Activated CD4-positive, alpha-beta T cell treated with anti-CD3 and anti-CD28 coated beads for 36 hours (primary cell): ENCODE measurements at places on chromosomes 6 and 20. TPM values are rescaled to one million over a fixed set of nuclear protein-coding genes. Genes with fewer than 3 reads are reported as not detected.
A peak's percentile ranks its signal among the peaks of the same experiment; 100 is the strongest.

Gene OPN5
- not detected for total RNA-seq

Gene SPATA25
- total RNA-seq: 1.0 TPM

Gene PCSK2
- not detected for total RNA-seq

Gene RBCK1
- 149 TPM for total RNA-seq

Gene CFAP61
- 0.39 TPM for total RNA-seq

Gene RAD21L1
- 0.32 TPM for total RNA-seq

Gene SEL1L2
- not detected for total RNA-seq

Gene KCNS1
- 0.66 TPM for total RNA-seq

Gene TCP11
- total RNA-seq: not detected

DNA sequence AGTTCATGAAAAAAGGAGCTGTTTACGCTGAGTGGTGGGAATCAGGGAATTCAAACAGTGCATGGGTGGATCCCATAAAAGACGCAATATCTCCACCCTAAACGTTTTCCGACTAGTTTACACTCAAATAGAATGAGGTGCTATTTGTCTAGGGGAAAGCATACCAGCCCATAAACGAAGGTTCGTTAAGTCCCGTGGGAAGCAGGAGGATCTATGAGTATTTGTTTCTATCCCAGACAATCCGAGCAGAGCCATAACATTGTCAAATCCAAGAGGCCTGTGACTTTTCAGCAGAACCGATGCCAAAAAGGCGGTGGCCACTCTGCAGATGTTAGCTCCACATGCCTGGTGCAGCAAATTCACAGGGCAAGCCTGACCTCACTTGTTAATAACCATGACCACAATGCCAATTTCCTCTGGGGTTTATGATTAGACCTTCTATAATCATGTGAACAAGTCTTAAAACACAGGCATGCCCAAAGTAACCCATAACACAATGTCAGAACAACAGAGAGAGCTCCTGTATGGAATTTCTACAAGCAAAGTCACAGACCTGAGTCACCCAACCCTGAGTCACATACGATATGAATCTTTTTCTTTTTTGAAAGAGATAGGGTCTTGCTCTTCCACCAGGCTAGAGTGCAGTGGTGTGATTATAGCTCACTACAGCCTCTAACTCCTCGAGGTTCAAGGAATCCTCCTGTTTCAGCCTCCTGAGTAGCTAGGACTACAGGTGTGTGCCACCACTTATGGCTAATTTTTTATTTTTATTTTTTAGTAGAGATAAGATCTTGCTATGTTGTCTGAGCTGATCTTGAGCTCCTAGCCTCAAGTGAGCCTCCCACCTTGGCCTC is 123.3 kb downstream of the KIF13A start:
- H3K36me3 ChIP-seq: no peaks in the 10 kb centered on the region
- peaks cover 17% of the 10 kb centered on the region for H3K27me3 ChIP-seq
- no peaks in the 10 kb centered on the region for H3K4me1 ChIP-seq
- DNase-seq: no peak

- no peaks in the 10 kb centered on the region for H3K4me1 ChIP-seq
- no peak overlapping the region for H3K27ac ChIP-seq
- no peak overlapping the region for H3K4me3 ChIP-seq
- no peak for DNase-seq
Observed at GRCh38 chr20:36396340-36396739, 90.2 kb downstream of the DLGAP4 start.

DNA sequence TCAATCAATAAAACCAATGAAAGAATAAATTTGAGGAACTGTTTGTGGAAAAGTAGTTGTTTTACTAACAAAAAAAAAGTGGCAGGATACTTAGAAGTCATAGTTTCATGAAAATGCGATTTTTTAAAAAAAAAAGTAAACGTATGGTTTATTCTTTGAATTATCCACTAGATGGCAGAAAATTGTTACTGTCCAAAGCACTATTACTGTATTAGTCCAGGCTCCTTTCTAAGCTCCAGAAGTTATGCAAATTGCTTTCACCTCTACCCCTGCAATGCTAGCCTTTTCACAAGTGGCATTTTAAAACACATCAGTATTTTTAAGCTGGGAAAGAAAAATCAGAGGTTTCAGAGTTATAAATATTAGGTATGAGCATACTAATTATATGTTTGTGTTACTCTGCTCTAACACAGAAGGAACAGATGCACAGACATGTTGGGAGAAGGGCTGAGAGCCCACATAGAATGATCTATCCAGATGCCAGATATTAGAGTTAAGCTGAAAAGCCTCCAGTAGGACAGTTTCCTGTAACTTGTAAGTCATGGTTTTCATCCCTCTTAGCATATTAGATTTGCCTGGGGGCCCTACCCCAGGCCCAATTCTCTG is 63.9 kb downstream of the FHL5 start:
- H3K4me1 ChIP-seq: no peaks in the 10 kb centered on the region
- DNase-seq: no peak
- no peak overlapping the region for H3K4me3 ChIP-seq
- no peaks in the 10 kb centered on the region for H3K36me3 ChIP-seq

- H3K27ac ChIP-seq: no peak overlapping the region
- H3K27me3 ChIP-seq: peaks cover 8% of the 10 kb centered on the region
- no peaks in the 10 kb centered on the region for H3K36me3 ChIP-seq
- no peak overlapping the region for H3K4me3 ChIP-seq
- no peaks in the 10 kb centered on the region for H3K4me1 ChIP-seq
Observed at GRCh38 chr6:163888030-163888819, 473.7 kb downstream of the QKI start.

DNA sequence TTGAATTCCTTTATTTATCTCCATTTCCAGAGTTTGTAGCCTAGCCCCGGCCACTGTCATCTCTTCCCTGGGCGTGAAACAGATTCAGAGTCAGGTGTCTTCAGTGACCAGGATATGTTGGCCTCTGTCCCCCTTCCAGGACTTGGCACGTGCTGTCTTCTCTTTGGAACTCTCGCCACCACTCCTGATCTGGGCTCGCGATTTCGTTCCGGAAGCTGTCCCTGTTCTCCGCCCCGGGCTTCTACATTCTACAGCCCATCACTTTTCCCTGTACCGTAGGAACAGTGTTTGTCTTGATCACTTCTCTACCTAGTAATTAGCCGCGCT is 739 bp downstream of the GSS start:
- H3K4me3 ChIP-seq: peak overlapping the region; percentile 98
- no peaks in the 10 kb centered on the region for H3K27me3 ChIP-seq
- peaks cover 16% of the 10 kb centered on the region for H3K4me1 ChIP-seq
- H3K27ac ChIP-seq: peak overlapping the region; percentile 94

DNA sequence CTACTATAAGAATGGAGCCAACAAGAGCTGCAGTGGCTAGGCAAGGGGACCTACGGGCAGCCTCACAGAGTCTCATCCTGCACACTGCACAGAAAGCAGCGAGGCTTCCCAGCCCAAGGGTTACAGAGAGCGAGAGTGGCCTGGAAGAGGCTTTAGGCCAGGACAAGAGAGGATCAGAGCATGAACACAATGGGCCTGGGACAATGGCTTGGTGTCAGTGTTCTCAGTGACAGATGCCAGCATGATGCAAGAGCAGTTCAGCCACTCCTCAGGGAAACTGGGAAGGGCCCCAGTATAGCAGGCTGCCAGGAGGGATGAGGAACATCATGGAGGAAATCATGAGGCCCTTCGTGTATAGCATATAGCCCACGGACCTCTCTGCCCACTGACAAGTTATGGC is 108.0 kb downstream of the NUS1 start:
- no peaks in the 10 kb centered on the region for H3K36me3 ChIP-seq
- H3K27me3 ChIP-seq: peaks cover 8% of the 10 kb centered on the region
- no peak overlapping the region for H3K4me3 ChIP-seq
- no peak for DNase-seq
- H3K4me1 ChIP-seq: no peaks in the 10 kb centered on the region

DNA sequence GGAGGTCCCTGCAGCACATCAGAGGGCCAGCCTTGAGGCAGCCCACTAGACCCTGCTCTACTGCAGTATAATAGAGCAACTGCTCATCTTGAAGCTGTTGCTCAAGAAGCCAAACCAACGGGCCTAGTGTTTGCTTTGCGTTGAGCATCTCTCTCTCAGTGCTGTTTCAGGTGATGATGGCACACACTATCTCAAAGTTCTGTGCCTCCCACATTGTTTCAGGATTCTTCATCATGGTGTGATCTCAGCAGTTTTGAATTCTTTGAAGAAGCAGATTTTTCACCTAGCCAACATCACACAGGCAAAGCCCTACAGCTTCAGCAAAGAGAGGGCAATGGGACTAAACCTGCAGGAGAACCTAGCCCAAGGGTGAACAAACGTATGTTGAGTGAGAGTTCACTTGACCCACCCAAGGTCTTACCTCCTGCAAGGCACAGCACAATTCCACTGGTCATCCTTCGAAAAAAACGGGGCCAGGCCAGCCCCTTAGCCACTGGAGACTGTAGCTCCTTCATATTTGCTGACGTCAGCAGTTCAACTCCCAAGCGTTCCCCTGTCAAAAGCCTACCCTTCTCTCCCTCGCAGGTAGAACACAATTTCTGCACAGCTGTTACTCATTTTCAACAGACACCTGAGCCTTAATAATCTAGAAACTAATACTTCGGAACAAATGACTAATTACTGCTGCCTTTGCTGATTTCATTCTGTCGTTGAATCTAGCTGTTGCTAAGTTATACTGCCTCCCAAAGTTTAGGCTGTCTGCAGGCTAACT is 15.8 kb downstream of the MYB start:
- H3K27me3 ChIP-seq: no peaks in the 10 kb centered on the region
- H3K36me3 ChIP-seq: peaks cover 64% of the 10 kb centered on the region
- H3K4me1 ChIP-seq: peaks cover 22% of the 10 kb centered on the region
- peak; percentile 53 for DNase-seq
- peak overlapping the region; percentile 64 for H3K27ac ChIP-seq
- no peak overlapping the region for H3K4me3 ChIP-seq

GRCh38 chr20:49323622-49324238 is 45.9 kb upstream of the ZNFX1 start:
- peak; percentile 48 for DNase-seq
- H3K36me3 ChIP-seq: no peaks in the 10 kb centered on the region
- H3K4me3 ChIP-seq: no peak overlapping the region

DNA sequence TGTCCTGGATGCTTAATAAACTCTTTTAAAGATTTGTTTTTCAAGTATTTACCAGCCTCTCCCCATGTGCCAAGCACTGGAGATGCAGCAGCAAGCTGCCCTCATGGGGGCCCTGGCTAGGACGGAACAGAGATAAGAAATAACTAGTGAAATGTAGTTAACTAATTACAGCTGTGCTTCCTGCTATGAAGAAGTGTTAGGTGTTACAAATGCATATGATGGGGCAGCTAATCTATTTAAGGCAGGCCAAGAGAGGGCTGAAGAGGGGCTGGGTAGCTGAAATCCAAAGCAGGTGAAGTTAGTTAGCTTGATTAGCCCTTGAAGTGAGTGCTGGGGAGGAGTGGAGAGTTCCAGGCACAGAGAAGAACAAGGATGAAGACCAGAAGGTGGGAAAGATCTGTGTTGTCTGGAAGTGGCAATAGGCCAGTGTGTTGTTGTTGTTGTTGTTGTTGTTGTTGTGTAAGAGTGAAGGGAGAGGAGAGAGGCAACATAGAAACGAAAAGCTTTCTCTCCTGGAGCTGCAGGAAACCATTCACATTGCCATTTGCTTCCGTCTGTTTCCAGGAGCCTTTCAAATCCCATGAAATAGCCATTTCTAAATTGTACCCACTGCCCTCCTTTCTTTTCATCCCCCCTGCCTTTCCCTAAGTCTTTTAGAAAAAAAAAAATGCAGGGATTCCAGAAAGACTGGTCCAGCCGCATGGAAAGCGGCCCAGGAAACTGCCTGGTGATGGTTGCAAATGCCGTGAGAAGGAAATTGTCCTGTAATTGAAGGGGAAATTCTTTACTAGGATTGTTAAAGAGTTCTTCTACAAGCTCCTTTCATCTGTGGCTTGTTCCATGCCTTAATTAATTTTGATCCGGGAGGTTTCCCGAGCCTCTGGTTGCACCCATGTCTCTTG is 119.6 kb downstream of the TFAP2C start:
- H3K27me3 ChIP-seq: peaks cover 25% of the 10 kb centered on the region
- DNase-seq: no peak
- H3K27ac ChIP-seq: no peak overlapping the region
- no peaks in the 10 kb centered on the region for H3K4me1 ChIP-seq
- H3K4me3 ChIP-seq: no peak overlapping the region
- H3K36me3 ChIP-seq: no peaks in the 10 kb centered on the region

GRCh38 chr6:112183271-112183671 is 71.1 kb downstream of the LAMA4 start:
- H3K27ac ChIP-seq: no peak overlapping the region
- H3K4me1 ChIP-seq: no peaks in the 10 kb centered on the region
- H3K27me3 ChIP-seq: peaks cover 18% of the 10 kb centered on the region
- H3K36me3 ChIP-seq: no peaks in the 10 kb centered on the region
- no peak overlapping the region for H3K4me3 ChIP-seq
- DNase-seq: no peak

GRCh38 chr6:36912586-36912985 is 26.8 kb downstream of the C6orf89 start:
- peak; percentile 74 for DNase-seq
- peak overlapping the region; percentile 83 for H3K27ac ChIP-seq
- peaks cover 44% of the 10 kb centered on the region for H3K4me1 ChIP-seq
- peaks cover 33% of the 10 kb centered on the region for H3K36me3 ChIP-seq

DNA sequence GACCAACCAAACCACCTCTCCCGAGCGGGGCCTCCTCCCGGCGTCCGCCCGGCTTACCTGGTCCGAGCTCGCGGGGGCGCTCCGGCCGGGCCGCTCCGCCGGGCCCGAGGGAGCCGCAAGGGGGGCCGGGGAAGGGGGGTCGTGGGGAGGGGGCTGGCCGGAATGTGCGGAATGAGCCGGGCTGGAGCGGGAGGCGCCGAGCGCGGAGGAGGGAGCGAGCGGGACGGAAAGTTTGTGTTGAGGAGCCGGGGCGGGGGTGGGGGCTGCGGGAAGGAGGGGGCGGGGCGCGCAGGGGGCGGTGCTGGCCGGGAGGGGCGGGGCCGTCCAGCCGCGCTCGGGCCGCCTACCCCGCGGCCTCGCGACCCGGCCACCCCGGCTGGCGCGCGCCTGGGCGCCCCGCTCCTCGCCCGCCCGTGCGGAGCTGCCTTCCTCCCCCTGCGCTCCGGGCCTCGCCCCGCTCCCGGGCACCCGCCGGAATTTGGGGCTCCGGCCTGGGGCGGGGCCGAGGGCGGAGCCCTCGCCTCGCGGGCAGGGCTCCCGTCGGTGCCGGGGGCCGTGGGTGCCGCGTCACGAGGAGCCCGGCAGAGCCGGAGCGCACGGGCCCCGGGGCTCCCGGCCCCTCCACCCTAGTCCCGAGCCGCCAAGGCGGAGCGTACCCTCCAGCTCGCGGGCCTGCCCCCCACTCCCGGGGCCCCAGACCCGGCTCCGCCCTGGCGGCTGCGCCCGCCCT is at the start of gene TEAD3:
Gene TEAD3 (minus strand): TSS at position 239 of the 730 bp plus-strand sequence.
- H3K4me3 ChIP-seq: peak within 1 kb of the TSS; percentile 69
- H3K27ac ChIP-seq: peak within 1 kb of the TSS; percentile 28
- peak; percentile 70 for DNase-seq
- H3K36me3 ChIP-seq: no peaks in the 10 kb centered on the region
- peaks cover 7% of the 10 kb centered on the region for H3K27me3 ChIP-seq
- H3K4me1 ChIP-seq: peaks cover 4% of the 10 kb centered on the region

DNA sequence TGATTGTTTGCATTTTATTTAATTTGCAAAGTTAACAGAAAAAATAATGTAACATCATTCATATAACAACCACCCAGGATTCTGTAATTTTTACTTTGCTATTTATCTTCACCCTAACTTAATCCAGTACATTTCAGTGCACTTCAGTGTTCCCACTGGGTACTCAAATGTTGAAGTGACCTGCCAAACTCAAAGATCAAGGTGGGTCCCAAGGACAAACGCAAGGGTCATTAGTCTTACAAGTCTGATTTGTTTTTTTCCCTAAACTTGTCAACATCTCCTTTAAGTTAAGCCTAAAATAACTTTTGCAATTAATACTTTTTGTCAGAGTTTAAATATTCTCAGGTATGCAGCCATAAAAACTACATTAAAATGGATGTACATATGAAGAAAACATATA is 53.0 kb downstream of the MOXD1 start:
- no peak overlapping the region for H3K27ac ChIP-seq
- H3K4me3 ChIP-seq: no peak overlapping the region

GRCh38 chr6:72702421-72702820 is 80.6 kb downstream of the KCNQ5 start:
- no peaks in the 10 kb centered on the region for H3K27me3 ChIP-seq
- no peak overlapping the region for H3K4me3 ChIP-seq
- no peak for DNase-seq
- no peaks in the 10 kb centered on the region for H3K36me3 ChIP-seq
